ENCODE measurements at places on chromosomes 5 and 9. TPM values are rescaled to one million over a fixed set of nuclear protein-coding genes. Genes with fewer than 3 reads are reported as not detected.

SNAPC3 gene
- polyA plus RNA-seq = 60.2 TPM

DNA sequence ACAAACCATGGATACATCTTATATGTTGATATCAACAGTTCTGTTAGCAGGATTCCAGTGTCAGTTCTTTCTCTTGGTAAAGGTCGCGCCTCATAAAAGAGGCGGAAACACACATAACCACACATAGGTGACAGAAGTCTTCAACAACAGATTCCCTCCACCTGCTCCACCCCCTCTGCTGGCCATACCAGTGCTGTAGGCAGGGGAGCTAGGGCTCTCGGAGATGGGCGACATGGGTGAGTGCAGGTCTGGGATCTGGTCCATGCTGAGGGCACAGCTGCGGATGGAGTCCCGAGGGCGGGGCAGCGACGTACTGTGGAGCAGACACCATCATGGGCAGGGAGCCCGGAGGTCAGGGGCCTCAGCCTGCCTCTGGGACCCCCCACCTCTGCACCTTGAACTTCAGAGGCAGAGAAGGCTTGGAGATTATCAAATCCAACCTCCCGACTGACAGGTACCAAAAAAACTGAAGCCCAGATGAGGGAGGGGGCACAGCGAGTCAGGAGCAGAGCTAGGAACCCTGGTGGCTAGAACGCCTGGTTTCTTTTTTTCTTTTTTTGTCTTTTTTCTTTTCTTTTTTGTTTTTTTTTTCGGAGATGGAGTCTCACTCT is 12.0 kb upstream of the TOR2A start:
- DNase-seq = no peak

DNA sequence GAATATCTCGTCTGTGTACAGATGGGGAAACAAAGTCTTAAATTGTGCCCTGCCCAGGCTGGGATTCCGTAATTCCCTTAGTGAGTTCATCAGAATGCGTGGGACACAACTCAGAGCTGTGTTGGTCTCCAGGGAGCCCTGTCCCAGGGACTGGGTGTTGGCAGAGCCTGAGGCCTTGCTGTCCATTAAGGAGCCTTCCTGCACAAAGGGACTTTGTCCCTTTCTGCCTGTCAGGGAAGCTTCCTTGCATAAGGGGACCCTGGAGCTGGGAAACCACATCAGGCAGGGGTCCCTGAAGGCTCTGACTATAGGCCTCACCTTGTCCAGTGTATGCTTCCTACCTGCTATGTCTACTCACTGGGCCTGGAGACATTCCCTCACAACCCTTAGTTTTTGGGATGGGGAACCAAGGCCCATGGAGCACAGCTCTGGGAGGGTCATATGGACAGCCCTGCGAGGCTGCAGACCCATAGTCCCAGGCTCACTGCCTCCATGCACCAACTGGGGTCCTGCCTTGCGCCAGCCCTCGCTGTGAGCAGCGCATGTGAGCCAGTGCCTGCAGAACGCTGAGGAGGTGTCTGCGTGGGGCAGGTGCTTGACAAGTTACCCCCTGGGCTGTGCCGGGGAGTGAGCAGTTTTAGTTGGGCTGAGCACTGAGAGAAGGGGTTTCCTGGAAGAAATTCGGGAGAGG is 1.6 kb downstream of the CARD19 start:
- no peak for DNase-seq

DNA sequence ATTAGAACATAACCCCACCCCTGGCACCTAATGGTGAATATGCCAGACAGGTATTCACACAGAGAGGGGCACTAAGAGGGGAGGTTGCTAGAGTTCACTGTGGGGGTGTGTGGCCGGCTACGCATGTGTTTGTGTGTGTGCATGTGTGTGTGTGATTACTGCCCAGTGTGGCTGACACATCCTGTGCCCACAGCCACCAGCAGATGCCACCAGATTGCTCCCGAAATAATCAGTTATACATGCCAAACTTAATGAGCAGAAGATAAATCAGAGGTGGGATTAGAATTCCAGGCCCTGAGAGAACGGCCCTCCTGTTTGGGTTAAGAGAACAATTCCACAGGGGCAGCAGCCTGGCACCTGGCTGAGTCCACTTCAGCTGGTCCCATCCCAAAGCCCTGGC is 91.8 kb upstream of the TBCA start:
- DNase-seq = no peak

DNA sequence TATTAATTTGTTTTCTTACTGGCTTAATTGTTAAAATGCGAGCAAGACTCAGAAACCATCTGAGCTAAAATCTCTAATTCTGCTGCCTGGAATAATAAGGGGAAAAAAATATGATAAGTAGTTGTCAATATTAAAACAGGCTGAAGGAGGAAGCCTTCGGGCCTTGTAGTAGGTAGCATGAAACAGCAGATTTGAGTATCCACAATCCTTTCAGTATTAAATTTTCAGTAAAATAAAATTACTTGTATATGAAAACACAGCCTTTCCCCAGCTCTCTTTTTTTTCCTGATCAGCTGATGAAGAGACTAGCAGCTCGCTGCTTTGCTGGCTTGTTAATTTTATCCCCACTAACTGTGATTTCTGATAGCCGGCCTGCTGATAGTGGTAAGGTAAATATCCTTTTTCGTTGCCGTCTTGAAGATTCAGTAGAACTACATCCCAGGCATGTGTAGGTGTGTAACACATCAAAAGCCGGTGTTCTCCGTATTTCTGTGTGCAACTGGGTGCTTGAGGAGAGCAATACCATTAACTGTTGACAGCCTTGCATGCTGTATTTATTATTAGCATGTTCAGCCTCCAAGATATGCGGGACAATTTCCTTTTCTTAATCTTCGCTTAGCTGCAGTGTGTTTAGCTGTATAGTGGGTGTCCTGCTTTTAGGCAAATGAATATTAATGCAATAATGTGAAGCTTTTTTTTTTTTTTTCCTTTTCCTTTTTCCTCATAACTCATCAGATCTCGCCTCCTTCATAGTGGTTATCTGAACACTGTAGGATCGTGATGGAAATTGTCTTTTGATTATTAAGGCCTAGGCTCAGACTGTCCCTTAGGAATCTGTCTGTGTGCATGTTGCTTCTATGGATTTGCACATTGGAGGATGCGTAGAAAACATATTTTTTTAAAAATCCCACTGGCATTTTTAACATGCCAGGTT is 144.6 kb downstream of the SMARCA2 start:
- DNase-seq = no peak

DNA sequence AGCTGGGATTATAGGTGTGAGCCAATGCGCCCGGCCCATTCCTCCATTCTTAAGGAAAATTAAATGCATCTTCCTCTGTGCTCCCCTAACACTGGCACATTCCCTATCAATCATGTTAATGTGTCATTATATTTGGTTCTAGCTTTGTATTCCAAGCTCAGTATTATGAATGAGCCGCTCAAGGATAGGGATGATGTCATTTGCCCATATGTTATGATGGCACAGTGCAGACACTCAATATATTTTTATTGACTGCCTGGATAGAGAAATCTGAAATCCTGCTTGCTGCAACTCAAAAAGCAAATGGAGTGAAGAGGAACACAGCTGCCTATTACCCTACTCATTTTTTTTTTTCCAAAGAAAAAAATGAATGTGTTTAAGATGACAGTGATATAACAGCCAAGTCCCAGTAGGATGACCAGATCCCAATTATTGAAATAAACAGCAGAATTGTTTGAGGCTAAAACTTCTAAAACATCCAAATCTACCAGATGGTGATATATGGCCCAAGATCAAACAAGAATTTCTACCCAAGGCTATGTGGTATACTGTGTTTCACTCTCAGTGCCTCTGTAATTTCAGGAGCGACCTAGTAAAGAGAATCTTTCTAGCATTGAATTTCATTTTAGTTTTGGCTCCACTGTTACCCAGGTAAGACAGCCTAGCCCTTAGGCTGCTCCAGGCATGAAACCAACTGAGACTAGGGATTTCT is 16.3 kb downstream of the SUSD1 start:
- no peak for DNase-seq

DNA sequence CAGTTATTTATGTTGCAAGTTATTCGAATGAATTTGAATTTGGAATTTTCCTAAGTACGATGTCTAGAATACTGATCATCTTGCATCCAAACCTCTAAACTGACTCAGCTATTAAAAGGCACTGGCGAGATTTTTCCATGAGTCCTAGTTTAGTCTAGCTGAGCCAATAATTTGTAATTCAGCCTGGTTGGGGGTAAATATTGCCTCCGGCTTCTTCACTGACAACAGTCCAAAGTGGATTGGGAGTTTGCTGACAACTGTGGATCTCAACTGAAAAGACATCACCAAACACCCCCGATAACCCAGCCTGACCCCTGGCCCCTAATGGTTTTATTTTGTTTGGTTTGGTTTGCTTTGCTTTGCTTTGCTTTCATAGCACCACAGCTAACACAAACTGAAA is 189.8 kb upstream of the DAPK1 start:
- peak; percentile 39 for DNase-seq

FST gene
- 0.71 TPM for polyA plus RNA-seq

GM2A gene
- 36.9 TPM for polyA plus RNA-seq

LCP2 gene
- 10.5 TPM for polyA plus RNA-seq

DNA sequence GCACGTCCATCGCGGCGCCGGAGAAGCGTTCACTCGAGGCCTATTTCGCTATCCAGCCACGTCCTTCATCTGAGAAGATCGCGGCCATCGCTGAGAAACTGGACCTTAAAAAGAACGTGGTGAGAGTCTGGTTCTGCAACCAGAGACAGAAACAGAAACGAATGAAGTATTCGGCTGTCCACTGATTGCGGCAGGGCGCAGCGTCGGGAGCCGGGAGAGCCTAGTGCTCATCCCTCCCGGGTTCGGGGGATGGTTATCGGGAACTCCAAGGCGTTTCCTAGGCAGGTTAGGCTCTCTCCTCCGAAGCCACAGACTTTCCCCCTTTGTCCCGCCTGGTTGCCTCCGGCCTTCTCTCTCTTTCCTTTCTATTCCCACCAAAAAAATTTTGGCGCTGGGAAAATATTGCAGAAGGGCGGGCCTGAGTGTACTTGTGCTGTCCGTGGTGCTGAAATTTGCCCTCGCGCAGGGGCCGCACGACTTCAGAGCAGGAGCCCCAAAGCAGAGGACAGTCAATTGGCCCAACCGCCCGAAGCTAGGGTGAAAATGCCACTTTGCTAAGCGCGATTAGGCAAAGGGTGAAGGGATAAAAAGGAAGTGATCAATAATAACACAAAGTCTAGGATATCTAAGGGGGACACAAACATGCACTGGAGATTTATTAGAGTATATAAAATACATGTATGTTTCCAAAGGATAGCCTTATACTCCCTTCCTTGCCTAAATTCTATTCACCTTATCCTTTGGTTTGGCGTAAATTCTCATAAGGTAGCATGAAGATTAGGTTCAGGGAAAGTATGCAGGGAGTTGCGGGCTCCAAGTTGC is 1.8 kb downstream of the POU4F3 start:
- DNase-seq = peak; percentile 77

DNA sequence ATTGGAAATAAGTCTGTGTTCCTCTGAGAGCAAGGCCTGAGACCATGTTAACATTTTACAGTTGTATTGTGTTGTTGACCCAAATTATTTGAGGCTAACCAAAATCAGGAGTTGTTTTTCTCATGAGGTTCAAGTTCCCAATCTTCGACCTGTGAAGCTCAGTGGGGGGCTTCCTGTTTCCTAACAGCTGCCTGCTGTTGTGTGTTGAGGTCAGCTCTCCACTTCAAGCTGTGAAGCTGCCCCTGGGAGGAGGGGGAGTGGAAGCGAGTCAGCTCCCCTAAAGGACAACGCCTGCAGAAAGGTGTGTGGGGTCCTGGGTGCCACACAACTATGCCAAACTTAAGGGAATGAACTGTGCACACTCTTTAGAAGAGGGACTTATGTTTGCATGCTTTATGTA is 295.5 kb downstream of the IRX1 start:
- no peak for DNase-seq

GRCh38 chr9:123059472-123060220 is 26.2 kb downstream of the GPR21 start:
- no peak for DNase-seq

- no peak for DNase-seq
Observed at GRCh38 chr9:90813523-90813922, 11.9 kb downstream of the SYK start.

DNA sequence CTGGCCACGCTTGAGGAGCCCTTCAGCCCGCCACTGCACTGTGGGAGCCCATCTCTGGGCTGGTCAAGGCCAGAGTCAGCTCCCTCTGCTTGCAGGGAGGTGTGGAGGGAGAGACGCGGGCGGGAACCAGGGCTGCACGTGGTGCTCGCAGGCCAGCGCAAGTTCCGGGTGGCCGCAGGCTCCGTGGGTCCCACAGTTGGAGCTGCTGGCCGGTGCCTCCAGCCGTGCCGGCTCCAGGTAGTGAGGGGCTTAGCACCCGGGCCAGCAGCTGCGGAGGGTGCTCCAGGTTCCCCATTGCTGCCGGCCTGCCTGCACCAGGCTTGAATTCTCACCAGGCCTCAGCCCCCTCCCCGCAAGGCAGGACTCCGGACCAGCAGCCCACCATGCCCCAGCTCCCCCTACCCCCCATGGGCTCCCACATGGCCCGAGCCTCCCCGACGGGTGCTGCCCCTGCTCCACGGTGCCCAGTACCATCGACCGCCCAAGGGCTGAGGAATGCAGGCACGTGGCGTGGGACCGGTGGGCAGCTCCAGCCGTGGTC is 192.8 kb upstream of the IZUMO3 start:
- DNase-seq = no peak

PKN3 gene
- polyA plus RNA-seq = 15.0 TPM

GRCh38 chr5:30968971-30969370 is 224.5 kb upstream of the CDH6 start:
- DNase-seq = no peak

CDH6 gene
- 7.4 TPM for polyA plus RNA-seq

- DNase-seq = no peak
Observed at GRCh38 chr5:33756491-33756890, 135.3 kb downstream of the ADAMTS12 start.

DNA sequence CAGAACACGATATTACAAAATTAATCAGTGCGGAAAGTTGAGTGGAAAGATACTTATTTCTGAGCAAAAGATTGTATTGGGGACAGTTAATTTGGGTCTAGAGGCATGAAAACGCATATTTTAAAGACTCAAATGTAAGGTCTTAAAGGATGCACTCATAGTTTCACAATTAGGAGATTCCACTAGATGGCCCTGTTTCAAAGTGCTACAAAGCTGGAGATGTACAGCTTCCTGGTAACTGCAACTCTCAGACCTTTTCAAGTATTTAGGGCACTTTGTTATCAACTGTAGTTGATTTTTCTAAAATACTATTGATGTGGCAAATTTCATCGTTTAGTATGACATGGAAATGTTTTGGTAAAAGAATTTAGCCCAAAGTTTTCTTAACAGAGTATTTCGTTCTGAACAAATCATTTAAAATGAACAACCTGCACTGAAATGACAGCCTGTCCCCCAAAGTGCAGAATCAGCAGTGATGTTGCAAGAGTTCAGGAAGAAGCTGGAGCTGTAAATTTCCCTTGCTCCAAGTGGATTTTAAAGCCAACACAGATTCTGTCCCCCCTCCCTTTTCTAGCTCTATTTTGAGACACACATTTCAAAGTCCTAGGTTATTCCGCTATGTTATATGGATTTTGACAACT is 16.2 kb upstream of the NDUFB6 start:
- DNase-seq = peak; percentile 29

LHX3 gene
- polyA plus RNA-seq = not detected

GRCh38 chr9:87876708-87877107 is 6.0 kb upstream of the SPATA31E1 start:
- no peak for DNase-seq

CCL27 gene
- 0.79 TPM for polyA plus RNA-seq

GRCh38 chr9:95626341-95626740 is 109.6 kb upstream of the PTCH1 start:
- no peak for DNase-seq

DDX4 gene
- 0.17 TPM for polyA plus RNA-seq

SPINK7 gene
- 0.83 TPM for polyA plus RNA-seq

PAPPA gene
- polyA plus RNA-seq = 1.3 TPM

GRCh38 chr5:133870661-133871060 is 97.8 kb downstream of the C5orf15 start:
- DNase-seq = no peak

GLRA1 gene
- polyA plus RNA-seq = not detected

GRCh38 chr9:34526026-34526425 is 3.2 kb upstream of the ENHO start:
- DNase-seq = no peak

Measured in left lung (tissue), 14 donors.